IMR-90 (cell line): ENCODE measurements at places on chromosomes 5 and 9. TPM values are rescaled to one million over a fixed set of nuclear protein-coding genes. Genes with fewer than 3 reads are reported as not detected.

OTP gene
- not detected in 2 replicates for total RNA-seq

DNA sequence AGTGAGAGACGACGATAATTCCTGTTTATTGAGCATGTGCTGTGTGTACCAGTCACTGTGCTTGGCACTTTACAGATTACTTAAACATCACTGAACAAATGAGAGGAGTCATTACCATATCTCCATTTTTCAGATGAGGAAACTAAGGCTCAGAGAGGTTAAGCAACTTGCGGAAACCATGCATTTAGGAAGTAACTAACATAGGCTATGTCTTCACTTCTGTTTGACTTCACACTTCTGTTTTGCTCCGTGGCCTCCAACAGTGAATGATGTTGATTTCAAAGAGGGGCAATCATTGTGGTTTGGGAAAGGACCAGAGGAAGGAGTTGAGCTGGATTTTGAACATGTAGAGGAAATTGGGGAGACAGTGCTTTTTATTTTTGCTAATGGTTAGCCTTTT is 16.7 kb downstream of the GCNT1 start:
- DNase-seq = no peak

LURAP1L gene
- total RNA-seq = 6.1 and 7.2 TPM in 2 replicates

DNAJB5 gene
- total RNA-seq = 11.7 and 14.9 TPM in 2 replicates

DNA sequence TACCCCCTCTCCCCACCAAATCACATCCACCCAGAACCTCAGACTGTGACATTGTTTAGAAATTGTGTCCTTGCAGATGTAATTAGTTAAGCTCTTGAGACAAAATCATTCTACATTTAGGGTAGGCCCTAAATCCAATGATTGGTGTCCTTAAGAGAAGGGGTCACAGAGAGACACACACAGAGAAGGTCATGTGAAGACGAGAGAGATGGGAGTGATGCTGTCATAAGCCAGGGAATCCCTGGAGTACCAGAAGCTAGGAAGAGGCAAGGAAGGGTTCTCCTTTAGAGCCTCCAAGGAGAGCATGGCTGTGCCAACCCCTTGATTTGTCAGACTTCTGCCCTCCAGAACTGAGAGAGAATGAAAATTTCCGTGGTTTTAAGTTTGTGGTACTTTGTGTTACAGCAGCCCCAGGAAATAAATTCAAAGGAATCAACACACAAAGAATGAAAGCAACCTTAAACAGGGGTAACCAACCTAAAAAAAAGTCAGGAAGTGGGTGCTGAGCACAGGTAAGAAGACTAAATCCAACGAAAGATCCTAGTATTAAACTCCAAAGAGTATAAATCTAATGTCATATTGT is 33.6 kb downstream of the TIMD4 start:
- DNase-seq = no peak

- no peak for DNase-seq
Observed at GRCh38 chr9:127528422-127529251, 77.3 kb downstream of the LRSAM1 start.

GRCh38 chr9:131838530-131839280 is 98.8 kb upstream of the RAPGEF1 start:
- no peak for DNase-seq

DNA sequence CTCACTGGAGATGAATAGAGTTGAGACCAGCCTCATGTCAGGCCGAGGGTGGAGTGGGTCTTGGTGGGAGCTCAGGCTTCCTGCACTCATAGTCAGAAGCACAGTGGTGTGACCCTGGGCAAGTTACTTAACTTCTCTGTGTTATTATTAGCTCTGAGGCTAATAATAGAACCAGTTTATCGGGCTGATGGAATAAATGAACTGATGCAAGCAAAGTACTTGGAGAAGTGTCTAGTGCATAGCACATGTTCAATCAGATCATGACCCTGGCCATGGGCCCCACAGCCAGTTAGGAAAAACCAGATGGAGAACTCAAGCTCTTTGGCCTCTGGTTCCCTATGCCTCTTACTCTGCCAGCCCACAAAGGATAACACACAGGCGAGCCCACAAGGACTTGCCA is 45.3 kb upstream of the OSMR start:
- DNase-seq = no peak

- peak; percentile 32 for DNase-seq
Observed at GRCh38 chr9:33025572-33026342, 684 bp downstream of the DNAJA1 start.

- DNase-seq = no peak
Observed at GRCh38 chr5:15513911-15514310, 13.9 kb downstream of the FBXL7 start.

- no peak for DNase-seq
Observed at GRCh38 chr9:114572199-114572598, 15.4 kb upstream of the ATP6V1G1 start.

PDZD2 gene
- under 0.01 TPM in 1 of 2 replicates, not detected in the other for total RNA-seq

GRCh38 chr5:152056931-152057330 is 132.3 kb upstream of the GLRA1 start:
- no peak for DNase-seq

DNA sequence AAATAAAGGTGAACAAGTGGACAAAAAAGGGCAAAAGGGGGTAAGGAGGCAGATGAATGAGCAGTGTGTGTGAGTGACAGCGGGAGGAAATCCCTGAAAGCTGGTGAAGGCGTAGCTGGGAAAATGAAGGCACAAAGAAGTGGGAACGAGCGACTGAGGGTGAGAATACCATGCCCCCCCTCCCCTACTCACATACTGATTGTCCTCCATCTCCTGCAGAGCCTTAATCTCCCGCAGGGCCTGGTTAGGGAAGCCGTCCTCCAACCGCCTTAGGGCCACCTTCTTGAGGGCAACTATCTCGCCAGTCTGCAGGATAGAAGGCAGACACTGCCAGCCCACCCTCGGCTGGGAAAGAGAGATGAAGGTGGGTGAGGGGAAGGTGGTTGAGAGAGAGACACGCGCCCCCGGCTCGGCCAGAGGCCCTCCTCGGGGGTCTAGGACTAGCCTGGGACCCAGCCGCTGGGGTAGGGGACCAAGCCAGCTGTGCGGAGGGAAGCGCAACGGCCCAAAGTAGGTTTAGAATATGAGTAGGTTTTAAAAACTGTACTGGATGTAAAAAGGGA is 522 bp downstream of the CDK20 start:
- no peak for DNase-seq

- DNase-seq = peak; percentile 99
Observed at GRCh38 chr5:133240425-133241091, 188.7 kb downstream of the HSPA4 start.

GRCh38 chr9:93823245-93824072 is 131.7 kb downstream of the BARX1 start:
- no peak for DNase-seq

GRCh38 chr5:170181902-170182301 is 50.9 kb upstream of the C5orf58 start:
- no peak for DNase-seq

DNA sequence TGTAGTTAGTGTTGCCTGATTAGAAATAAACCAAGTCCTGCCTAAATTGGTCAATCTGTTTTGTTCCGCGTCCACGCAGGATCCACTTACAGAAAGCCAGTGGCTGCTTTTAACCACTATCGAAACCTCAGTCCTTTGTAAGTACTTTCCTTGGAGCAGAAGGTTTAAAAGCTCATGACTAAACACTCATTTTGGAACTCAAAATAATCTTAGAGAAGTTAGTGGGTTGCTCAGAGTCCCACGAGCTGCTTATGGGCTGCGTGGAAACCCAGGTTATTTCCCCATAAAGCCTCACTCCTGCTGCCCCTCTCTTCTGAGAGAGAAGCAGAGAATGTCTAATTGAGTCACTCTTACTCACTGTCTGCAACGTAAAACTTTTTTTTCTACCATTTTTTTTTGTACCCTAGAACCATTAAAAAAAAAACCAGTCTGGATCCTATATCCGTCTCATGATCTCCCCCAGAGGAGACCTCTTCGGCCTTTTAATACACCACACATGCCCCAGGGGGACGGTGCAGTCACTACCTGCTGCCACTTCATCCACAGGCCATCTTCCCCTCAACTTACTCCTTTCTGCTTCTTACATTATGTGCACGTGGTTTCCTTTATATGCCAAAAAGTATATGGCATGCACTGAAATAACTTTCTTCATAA is 7.6 kb downstream of the BASP1 start:
- DNase-seq = peak; percentile 82

DNA sequence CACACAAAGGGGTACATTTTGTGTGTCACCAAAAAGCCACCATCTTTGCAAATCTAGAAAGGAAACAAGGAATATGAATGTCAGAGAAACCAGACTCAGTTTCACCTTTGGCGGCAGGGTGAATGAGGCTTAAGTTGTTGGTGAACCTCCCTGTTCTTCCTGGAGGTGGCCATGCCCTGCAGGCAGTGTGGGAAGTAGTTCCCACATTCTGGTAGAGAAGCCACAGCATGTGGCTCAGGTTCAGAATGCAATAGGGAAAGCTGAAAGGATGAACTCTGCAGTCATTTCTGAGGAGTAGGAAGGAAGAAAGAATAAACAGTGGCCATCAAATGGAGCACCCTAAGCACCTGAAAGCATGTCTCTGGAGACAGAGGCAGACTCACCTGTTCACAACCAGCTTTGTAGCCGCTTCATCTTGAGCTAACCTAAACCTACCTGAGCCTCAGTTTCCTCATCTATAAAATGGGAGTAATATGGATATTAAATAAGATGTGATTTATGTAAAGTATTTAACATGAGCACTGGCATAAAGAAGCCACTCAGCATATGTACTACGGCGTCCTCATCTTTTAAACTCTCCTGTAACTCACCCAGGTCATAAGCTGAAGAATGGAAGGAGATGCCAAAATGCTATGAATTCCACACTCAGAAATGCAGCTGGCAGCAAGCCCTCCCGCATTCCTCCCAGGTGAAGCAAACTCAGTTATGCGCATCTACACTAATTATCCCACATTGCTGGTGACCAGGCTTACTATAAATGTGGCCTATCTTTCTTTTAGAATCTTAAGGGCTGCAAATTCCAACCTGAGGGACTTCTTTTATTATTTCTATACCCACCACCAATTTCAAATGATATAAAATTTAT is 86.0 kb downstream of the ZNF608 start:
- DNase-seq = no peak

ZFYVE16 gene
- total RNA-seq = 11.1 and 19.4 TPM in 2 replicates
